ENCODE measurements at places on chromosomes 1 and 21.

DNA sequence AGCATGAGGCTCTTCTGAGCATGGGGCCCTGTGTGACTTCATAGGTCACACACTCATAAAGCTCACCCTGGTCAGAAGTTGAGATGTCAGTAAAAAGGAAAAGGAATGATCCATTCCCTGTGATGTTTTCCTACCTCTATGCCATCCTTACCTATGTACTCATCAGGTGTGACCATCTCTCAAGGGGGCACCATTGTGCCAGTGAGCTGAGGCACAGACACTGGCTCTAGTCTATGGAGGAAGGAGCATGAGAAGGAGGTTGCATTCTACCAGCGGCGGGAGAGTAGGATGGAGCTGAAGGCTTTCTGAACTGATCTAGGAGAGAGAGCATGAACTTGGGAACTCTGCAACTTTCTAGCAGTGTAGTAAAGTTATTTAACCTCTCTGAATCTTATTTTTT lies 65.8 kb upstream of the RGL1 start:
- DNase-seq, result no peak

DNA sequence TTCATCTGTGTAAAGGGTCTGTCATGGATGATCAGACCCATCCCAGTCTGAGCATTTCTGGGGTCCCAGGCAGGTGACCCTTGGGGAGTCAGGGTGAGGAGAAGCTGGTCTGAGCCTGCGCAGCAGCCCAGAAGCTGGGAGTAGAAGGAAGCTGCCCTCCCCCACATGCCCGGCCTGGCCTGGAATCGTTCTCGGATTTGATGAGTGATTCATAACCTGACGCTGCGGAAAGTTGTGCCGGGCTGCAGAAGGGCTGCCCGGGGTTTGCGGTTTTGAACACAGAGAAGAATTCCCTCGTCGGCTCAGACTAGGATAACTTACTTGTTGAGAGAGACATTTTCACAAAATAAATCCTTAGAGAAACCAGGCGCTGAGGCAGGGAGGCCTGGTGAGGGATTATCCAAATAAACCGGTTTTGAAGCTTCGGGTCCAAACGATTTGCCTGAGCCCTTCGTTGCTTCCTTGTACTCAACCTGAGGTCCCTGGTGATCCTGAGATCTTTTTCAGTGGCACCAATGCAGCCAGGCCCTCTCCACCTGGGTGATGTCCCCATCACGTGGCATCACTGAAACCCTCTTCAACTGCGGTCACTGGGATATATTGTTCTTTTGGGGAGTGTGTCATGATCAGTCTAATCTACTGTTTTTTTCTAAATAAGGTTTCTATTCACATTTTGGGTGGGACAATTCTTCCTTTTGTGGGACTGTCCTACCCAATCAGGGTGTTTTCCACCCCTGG lies 29.2 kb downstream of the EPHB2 start:
- DNase-seq, result no peak

DNA sequence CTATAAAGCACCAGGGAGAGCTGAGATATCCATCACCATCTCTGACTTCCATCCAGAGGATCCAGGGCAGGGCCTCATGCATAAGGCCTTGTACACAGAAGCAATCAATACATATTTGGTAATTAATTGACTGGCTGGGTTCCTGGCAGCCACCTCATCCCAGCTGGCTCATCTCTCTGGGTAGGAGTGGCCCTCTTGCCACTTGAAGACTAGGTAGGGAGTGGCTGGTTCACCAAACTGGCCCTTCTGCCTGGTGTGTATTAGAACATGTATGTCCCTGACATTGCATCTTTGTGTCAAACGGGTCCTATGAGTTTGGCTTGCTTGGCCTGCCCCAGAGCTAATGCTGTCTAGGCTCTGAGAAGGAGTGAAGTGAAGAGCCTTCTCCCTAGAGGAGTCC lies 11.8 kb downstream of the NUAK2 start:
- DNase-seq, result no peak

DNA sequence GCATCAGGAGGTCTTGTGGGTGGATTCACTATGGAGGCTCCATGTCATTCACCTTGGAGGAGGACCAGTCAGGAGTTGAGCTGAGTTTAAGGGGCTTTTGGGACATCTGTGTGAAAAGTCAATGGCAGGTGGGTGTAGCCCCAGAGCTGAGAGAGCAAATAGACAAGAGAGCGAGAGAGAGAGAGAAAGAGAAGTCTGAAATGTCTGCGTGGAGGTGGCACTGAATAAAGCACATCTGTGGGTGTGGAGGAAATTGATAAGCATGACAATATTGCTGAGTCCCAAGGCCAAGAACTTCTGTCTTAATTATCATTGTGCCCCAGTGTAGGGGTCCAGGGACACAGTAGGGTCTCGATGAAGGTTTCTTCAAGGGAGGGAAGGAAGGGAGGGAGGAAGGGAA lies 79.5 kb upstream of the VAMP3 start:
- no peak for DNase-seq

GRCh38 chr1:118473825-118474224 lies 288.8 kb upstream of the SPAG17 start:
- DNase-seq, result no peak

- DNase-seq, result no peak
Measured at GRCh38 chr1:96825231-96825630, 103.6 kb downstream of the PTBP2 start.

- DNase-seq, result no peak
Measured at GRCh38 chr1:45765999-45766792, 15.7 kb upstream of the IPP start.
